ENCODE measurements at places on chromosomes 4 and X. TPM values are rescaled to one million over a fixed set of nuclear protein-coding genes. Genes with fewer than 3 reads are reported as not detected.

- no peak for DNase-seq
Measured at GRCh38 chr4:128162434-128162833, 101.3 kb downstream of the LARP1B start.

DNA sequence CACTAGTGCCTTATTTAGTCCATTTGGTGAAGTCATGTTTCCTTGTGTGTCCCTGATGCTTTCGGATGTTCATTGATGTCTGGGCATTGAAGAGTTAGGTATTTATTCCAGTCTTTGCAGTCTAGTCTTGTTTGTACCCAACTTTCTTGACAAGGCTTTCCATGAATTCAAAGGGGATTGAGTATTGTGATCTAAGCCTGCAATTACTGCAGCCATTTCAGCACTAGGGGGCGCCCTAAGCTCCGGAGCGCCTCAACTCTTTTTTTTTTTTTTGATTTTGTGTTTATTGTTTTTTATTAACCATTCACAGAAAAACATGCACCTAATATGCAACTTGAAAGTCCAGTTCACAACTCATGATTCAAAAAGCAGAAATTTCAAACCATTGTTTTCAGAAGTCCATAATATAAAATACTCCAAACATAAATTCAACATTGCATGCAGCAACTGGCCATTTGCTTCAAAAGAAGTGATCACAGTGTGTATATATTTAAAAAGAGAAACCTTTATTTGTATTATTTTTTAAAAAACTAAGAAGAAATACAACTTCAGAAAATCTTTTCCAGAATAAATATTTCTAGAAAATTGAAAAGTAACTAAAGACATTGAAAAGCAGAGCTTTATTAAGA lies 59.2 kb downstream of the PTPN13 start:
- DNase-seq, result no peak

GRCh38 chr4:88755454-88755853 lies 57.8 kb upstream of the NAP1L5 start:
- DNase-seq, result no peak

- DNase-seq, result no peak
Measured at GRCh38 chrX:111182997-111183396, 87.0 kb downstream of the PAK3 start.

DNA sequence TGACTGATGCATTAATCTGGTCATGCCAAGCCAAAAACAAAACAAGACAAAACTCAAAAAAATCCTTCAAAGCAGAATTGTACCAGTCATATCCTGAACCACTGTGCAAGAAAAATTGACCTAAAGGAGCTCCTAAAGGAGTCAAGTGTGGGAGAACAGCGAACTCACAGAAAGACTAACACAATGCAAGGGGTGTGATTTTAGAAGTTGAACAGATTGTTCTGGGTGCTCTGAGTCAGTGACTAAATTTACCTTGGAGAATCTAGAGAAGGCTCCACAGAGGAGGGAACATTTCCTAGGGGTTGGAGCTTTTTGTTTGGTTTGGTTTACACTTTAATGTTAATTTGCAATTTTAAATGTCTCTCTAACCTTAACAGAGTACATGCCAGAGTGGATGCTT lies 48.9 kb upstream of the PHF8 start:
- no peak for DNase-seq

GRCh38 chr4:110751183-110751582 lies 128.3 kb upstream of the PITX2 start:
- no peak for DNase-seq

Gene NPY1R
- total RNA-seq, result 8.2 TPM

- DNase-seq, result no peak
Measured at GRCh38 chr4:19945501-19945900, 306.2 kb upstream of the SLIT2 start.

DNA sequence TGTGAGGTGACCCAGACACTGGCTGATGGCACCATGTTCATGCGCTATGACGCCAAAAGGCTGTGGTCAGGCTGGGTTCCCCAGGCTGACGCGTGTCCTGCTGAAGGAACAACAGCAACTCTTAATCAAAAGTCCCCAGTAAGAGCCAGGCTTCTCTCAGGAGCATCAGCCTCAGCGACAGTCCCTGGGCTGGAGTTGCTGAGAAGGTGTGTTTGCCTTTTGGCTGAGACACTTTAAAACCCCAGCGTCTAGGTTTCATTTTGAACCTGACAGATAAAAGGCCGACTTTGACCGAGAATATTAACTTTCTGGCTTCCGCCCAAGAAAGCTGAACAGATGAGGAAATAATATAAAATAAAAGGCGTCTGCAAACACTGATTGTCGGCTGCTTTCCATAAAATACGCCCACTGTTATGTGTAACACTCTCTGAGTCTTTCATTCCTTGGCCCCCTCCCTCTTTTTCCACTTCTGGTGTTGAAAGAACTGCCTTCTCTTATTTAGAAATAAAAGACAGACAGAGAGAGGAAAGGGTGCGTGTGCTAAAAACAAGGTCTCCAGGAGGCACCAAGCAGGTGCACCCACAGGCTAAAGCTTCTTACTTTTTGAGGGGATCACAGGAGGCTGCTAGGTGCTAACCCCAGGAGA lies 373.6 kb downstream of the MID1IP1 start:
- DNase-seq, result no peak

DNA sequence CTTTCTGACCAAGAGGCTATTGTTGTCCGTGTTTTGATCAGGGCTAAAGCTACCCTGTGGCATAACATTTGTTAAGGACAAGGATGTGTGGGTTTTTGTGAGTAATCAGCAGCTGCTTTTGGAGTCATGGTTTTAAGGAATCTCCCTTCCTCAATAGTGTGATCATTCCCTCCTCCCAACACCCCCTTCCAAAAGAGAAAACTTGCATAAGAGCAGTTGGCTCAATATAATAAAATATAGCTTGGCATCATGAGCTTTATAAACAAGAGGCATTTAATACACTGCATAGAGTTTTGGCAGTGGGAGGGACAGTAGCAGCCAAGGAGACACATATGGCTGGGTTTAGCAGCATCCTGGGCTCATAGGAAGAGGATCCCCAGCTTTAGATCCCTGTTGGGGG lies 84.7 kb downstream of the NHS start:
- DNase-seq, result peak; percentile 2

Gene MEPE
- total RNA-seq, result not detected

GRCh38 chrX:118337687-118338086 lies 8.2 kb upstream of the WDR44 start:
- no peak for DNase-seq

Gene HTR2C
- 3.3 TPM for total RNA-seq

GRCh38 chr4:41058426-41058825 lies 155.9 kb downstream of the APBB2 start:
- no peak for DNase-seq

DNA sequence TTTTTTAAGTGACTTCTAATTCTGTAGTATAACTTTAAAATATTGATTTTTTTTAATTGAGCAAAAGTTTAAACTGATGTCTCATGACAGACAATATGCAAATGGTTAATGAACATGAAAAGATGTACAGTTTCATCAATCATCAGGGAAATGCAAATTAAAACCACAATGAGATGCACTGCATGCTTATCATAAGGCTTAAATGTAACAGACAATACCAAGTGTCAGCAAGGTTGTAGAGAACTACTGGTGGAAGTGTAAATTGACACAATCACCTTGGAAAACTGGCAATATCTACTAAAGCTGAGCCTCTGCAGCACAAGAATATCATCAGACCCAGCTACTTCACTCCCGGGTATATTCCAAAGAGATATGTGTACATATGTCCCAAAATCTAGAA lies 70.2 kb upstream of the DAPP1 start:
- no peak for DNase-seq

- no peak for DNase-seq
Measured at GRCh38 chr4:3703343-3703676, 62.9 kb upstream of the ADRA2C start.

Gene DMRTC1
- not detected for total RNA-seq

Gene AFP
- 0.36 TPM for total RNA-seq

Gene SH3BP2
- total RNA-seq, result 31.2 TPM

Gene FGF2
- 12.1 TPM for total RNA-seq

Gene MAGEC2
- not detected for total RNA-seq

Gene RAB40A
- total RNA-seq, result 2.2 TPM
